KBM-7 (cell line): ENCODE measurements at places on chromosomes 5 and 9.

GRCh38 chr5:58317009-58317408 is 142.9 kb downstream of the PLK2 start:
- DNase-seq, result no peak

DNA sequence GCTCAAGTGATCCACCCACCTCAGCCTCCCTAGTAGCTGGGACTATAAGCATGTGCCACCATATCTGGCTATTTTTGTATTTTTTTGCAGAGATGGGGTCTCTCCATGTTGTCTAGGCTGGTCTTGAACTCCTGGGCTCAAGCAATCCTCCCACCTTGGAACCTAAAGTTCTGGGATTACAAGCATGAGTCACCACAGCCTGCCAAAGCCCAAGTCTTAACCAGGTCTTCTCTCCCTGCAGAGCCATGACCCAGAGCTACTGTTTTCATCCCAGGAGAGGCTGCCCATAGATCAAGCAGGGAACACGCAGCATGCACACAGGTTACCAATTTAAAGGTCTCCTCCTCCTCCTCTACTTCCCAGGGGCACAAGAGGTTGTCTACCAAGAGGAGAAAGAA is 29.7 kb downstream of the PCDHGC5 start:
- no peak for DNase-seq

DNA sequence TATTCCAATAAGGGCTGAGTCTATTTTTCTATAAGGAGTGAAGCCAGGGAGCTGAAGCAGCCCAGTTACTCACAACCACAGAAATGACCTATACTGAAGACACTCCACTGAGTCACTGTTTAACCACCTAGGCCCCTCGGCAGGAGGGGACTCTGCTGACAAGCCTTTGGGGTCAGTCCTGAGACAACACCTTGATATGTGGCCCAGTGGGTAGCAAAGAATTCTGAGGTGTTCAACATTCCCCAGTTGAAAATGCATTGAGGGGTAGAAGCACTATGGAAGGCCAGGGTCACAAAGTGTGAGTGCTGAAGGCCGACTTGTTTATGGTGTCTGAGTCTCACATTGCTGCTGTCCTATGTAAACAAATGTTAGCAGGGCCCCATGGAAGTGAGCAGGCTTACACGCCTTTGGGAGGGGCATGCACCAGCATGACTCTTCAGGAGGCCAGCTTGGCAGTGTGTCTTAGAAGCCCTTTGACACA is 112.6 kb upstream of the NFIL3 start:
- no peak for DNase-seq

DNA sequence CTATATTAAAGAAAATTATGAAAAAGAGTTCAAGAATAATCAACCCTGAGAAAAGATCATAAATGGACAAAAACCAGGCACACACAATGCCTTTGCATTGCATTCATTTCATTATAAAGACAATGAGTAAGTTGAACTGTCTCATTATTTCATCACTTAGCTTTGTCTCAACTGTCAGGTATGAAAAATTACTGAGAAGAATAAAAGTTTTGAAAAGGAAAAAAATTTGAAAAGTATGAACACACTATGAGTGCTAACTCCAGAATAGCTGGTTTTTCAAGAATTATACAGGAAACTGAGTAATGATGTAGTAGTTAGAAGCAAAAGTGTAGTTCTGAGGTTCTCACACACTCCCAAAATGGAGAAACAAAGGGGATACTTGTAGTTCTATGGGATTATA is 16.3 kb upstream of the ANXA1 start:
- no peak for DNase-seq

DNA sequence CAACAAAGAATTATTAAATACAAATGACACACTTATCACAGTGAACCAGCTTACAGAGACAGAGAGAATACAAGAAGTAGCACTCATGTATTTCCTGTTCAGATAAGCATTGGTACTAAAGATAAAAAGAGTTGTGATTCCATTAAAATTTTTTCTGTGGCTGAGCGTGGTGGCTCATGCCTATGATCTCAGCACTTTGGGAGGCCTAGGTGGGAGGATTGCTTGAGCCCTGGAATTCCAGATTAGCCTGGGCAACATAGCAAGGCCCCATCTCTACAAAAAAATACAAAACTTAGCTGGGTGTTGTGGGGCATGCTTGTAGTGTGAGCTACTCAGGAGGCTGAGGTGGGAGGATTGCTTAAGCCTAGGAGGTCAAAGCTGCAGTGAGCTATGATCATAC is 32.9 kb downstream of the FCHO2 start:
- DNase-seq, result peak; percentile 17

DNA sequence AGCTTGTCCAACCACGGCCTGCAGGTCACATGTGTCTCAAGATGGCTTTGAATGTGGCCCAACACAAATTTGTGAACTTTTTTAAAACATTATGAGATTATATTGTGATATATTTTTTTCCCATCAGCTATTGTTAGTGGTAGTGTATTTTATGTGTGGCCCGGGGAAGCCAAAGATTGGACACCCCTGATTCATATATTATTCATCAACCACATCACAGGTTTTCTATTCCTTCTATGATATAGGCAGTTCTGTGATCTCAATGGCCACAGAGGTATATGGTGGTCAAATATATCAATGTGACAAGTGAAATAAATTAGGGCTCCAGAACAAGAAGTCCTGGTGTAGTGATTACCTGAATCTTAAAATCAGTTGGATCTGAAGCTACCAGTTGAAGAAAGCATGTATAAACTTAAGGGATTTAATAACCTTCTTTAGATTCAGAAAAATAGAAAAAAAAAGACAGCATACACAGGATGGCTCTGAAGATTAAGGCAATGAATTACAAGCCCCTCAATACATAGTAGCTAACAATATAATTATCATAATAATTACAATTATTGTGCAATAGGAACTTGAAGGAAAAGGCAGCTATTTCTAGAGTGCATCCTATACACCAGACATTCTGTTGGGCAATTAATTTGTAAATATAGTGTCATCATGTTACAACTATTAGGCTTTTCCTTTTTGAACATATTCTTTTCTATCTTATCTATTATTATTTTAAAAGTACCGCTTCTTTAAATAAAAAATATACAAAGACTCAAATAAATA is 530.4 kb upstream of the PTPRD start:
- no peak for DNase-seq

DNA sequence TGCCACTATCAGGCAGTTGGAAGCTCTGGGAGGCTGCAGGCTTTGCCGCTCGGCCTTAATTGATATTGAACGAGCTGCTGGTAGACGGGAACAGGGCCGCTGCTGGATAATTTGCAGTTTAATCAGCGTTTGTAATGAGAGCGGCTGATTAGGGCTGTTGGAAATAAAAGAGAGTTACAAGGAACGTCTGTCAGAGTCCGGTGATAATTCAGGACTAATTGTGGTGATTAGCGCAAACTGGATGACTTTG is 68.2 kb upstream of the TBCA start:
- DNase-seq, result no peak

- DNase-seq, result no peak
Measured at GRCh38 chr5:9430306-9430705, 115.6 kb downstream of the SEMA5A start.

DNA sequence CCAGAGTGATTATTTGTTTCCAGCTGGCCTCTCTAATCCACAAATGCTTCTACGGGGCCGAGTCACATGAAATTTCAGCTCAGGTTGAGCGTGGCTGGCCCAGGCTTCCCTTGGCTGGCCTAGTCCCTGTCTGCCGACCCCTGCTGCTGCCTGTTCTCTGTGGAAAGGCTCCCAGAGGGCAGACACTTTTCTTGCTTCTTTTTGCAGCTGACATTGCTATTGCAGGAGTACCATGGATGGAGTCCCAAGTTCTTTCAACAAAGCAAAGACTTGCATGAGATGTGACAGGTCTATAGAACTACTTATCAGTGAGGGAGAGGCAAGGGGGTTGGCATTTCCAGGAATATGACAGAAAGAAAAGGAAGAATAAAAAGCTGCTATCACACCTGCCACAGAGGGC is 287.4 kb upstream of the ARRDC3 start:
- DNase-seq, result no peak

- DNase-seq, result no peak
Measured at GRCh38 chr5:89299998-89300397, 417.0 kb upstream of the MEF2C start.

DNA sequence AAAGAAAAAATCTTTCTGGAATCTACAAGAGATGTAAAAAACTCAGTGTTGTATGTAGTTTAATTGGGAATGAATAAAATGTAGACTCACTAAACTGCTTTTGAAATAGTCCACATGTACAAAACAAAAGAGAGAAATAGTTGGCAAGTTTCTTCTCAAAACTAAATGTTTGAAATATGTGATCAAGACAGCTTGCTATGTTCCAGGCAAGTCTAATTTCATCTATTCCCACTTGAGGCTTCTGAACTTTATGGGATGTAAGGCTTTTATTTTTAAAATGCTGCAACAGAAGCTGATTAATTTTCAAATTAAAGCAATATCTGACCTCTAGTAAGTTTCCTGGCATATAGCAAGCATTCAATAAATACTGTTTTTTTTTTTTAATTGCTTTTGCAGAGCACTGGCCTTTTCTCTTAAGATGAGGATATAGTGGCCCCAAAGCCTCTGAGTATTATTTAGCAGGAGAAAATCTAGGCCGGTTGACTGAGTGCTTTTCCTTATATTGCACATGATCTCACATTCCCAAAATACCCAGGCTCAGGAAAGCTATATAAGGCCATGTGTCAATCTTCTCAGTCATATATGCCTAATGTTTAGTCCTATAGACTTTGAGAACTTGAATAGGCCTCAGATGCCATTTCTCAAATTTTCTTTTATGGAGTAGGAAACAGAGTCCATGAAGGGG is 183.2 kb downstream of the NTRK2 start:
- no peak for DNase-seq

DNA sequence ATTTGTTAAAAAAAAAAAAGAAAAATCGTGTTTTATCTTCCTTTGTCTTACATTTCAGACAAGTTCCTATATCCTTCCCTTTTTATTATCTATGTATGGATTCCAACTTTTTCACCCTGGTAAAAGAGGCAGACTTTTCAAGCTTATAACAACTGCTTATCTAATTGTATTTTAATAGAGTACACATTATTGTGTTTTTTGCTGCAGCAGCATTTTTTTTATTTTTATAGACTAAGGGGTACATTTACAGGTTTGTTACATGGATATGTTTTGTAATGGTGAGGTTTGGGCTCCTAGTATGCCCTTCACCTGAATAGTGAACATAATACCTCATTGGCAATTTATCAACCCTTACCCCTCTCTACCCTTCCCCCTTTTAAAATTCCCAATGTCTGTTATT is 195.0 kb upstream of the RGMB start:
- DNase-seq, result no peak

DNA sequence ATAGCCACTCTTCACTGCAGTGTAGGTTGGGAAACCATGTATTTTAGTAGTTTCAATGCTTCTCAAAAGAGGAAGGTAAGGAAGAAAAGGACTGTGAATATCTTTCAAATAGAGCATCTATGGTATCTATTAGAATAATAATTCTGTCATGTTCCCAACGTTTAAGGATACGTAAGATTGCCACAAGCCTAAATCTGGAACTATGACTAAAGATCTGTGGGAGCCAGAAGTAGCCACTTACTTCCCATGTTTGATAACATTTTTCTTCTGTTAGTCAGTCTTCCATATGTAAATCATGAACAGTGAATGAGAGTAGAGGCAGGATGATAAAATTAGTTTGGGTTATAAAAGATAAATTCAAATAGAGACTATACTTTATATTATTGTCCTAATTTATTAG is 16.3 kb upstream of the MROH2B start:
- DNase-seq, result no peak

DNA sequence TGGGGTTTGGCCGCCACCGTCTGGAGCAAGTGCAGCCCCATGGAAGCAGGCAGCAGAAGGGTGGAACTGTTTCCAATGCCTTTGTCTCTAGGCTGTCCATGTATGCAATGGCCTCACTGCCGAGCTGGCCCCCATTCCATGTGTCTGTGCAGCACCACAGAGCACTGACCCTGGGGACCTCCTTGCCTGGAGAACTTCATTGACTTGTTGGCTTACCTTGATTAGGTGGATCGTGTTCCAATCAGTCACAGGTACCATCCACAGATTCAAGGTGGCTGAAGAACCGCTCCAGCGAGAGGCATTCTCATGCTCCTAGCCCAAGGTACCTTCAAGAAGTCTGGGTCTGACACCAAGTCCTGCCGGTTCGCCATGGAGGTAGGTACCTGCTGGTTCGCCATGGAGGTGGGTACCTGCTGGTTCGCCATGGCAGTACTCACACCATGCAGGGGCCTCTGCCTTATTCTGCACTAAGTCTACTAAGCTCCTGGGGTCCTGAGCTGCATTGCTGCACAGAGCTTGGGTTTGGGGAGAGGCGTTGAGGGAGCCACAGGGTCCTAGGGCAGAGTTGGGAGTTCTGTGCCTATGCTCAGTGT is 358.3 kb upstream of the IRX1 start:
- no peak for DNase-seq
